ENCODE measurements at places on chromosomes 16 and 17.

DNA sequence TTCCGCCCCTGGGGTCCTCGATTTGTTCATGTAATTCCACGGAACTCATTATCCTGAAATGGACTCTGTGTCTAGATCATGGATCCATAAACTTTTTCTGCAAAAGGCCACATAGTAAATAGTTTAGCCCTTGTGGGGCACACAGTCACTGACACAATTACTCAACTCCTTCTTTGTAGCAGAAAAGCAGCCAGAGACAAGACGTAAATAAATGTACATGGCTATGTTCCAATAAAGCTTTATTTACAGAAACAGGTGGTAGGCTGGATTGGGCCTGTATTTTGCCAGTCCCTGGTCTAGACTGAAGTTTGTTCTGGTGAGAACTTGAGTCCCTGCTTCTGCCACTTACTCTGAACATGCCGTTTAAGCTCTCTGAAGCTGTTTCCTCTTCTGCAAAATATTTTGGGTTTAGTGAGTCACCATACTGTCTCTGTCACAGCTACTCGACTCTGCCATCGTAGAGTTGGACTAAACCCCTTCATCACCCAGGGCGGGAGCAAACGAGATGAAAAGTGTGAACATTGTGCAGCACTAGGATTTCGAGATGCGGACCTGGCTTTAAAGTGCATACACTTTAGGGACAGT, 61.9 kb upstream of the FOXF1 start:
- no peak for DNase-seq

DNA sequence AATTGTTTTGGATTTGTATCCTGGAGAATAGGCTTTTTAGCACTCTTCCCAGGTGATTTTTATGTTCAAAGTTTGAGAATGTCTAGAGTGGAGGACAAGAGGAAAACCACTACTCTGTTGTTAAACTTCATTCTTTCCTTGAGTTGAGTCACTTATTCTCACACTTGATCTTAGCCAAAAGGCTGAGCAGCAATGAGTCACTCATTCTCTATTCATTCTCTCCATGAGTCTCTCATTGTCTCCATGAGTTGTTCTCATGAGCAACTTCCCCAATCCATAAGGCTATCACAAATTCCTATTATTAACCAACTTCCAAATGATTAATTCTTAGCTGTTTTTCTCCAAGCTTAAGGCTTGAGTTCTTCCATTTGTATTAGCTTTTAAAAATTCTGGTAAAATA, 1393.3 kb downstream of the CDH8 start:
- no peak for DNase-seq

DNA sequence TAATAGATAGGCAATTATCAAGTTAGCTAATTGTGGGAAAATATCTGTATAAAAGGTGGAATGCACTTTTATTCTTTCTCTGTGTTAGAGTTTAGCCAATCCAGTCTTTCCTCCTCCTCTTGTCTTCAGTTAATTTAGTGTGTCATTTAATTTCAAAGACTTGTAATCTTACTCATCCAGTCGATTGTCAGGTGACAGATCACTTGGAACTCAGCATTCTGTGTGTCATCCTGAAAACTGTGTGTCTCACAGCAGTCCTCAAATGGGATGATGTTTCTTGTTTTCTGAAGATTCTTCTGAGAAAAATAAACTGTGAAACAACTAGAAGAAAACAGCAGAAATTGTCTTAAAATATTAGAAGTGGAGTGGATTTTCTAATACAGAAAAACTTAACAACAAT, 290 bp upstream of the KRTAP4-1 start:
- no peak for DNase-seq

- DNase-seq, result no peak
Observed at GRCh38 chr17:78672871-78673371, 95.7 kb upstream of the DNAH17 start.

DNA sequence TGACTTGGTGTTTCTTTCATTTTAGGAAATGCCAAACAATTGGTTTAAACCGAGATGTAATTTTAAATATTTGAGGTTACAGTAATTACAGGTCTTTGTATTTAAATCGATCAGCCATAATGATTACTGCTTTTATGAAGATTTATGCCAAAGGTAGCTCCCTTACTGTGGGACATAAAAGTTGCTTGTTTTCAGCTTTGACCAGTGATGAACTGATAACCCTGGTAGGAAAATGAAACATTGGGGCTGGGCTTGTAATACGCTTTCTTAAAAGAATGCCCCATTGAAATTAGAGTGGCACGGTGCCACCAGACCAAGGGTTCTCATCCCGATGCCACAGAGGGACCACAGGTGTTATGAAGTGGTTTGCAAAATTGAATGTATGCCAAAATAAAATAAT, 7.3 kb downstream of the TNRC6A start:
- no peak for DNase-seq

- no peak for DNase-seq
Observed at GRCh38 chr17:38322897-38323296, 20.9 kb downstream of the GPR179 start.

DNA sequence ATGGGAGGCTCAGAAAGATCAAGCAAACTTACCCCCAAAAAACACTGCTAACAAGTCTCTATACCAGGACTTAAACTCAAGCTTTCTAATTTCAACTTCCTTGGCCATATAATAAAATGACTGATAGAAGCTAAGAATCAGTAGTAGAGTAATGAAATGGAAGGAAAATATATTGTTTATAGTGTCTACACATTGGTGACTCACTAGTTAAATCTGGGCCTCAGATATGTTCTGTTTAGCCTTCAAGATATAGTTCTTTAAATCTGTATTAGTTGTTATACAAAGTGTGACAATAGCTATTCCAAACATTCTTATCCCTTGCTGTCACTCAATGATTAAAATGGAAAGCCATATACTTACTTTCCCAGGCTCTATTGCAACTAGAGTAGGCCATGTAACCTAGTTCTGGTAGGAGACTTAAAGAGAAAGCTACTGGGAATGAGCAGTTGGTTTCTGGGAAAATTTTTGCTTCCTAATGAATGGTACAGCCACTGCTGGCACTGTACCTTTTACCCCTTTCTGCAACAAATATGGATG, 18.3 kb downstream of the SSH2 start:
- no peak for DNase-seq

DNA sequence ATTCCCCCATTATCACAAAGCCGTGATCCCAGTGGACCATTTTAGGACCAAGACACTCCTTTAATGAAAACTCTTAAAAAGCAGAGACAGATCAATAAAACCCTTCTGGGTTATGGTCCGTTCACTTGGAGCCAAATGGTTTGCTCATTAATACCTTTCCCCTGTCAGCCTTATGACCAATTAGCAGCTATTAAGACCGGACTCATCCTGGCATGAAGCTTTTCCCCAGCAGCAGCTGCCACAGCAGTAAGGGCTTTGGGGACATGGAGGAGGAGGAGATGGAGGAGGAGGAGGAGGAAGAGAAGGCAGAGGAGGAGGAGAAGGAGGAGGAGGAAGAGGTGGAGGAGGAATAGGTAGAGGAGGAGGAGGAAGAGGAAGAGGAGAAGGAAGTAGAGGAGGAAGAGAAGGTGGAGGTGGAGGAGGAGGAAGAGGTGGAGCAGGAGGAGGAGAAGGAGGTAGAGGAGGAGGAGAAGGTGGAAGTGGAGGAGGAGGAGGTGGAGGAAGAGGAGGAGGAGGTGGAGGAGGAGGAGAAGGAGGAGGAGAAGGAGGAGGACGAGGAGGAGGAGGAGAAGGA, 50.1 kb upstream of the IRX3 start:
- no peak for DNase-seq

DNA sequence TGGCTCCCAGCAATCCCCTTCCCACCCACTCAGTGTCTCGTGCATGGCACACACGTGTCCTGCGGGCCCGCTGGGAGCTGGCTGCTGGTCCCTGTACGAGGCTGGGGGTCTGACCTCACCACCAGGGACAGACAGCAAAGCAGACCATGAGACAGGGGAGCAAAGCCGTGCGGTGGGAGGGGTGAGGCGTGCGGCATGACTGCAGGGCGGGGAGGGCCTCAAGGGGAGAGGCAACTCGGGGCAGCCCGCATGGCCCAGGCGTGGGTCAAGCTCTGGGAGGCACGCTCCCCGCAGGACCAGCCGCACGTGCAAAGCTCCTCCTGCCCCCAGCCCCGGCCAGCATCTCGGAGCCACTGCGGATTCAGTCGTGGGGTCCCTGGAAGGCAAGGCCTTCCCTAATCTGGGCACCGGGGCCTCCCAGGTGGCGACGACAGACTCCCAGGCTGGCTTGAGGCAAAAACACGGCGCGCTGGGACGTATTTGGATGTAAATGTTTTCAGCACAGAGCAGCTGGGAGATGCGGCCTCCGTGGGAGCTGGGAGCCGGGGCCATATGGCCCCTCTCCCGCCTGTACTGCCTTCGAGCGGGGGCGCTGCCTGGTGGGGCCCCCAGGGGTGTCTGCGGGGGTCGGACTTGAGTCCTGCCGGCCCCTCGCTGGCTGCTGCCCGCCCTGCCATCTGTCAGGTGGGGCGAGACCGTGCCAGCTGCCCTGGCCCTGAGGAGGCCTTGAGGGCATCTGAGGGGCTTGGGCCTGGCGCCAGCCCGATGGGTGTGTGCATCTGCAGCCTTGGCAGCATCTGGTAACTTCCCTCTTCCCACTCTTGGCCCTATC, 12.2 kb upstream of the CBFA2T3 start:
- no peak for DNase-seq

DNA sequence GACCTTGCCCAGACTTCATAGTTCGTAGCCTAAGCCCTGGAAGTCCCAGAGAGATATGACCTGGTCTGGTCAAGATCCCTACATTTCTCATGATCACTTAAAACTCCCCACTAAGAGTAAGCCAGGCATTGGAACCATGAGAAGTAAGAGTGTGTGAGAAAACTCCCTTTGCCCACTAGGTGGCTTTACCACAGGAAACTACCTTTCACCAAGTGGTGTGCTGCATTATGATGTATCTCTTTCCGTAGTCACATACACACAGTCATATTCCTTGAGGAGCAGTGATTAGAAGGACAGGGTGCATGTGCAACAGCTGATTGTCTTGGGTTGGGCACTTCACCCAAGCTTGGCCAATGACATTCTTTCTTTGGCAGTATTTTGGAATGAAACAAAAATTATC, 639.3 kb downstream of the KCNJ2 start:
- DNase-seq, result no peak

GRCh38 chr17:29826114-29826692, 103.8 kb downstream of the SSH2 start:
- no peak for DNase-seq

Measured in activated T-cell treated with anti-CD3 and anti-CD28 coated beads for 4 hours (primary cell).